ENCODE measurements at places on chromosomes 3 and 15.

DNA sequence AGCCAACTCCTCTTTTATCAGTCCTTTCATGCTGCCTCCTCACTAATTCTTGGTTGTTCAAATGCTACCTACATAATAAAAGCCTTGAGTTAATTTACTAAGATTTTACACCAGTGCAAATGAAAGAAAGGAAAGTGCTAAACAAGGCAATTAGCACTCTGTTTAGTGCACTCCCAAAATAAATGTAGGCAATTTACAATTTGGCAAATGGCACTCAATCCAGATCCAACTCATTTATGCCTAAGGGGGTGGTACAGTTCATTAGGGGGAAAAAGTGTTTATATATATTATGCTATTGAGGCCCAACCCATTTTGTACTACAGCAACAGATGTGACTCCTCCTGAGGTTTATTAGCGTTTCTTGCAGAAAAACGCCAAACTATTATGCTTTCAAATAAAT lies 370.1 kb downstream of the NR2F2 start:
- DNase-seq = no peak

DNA sequence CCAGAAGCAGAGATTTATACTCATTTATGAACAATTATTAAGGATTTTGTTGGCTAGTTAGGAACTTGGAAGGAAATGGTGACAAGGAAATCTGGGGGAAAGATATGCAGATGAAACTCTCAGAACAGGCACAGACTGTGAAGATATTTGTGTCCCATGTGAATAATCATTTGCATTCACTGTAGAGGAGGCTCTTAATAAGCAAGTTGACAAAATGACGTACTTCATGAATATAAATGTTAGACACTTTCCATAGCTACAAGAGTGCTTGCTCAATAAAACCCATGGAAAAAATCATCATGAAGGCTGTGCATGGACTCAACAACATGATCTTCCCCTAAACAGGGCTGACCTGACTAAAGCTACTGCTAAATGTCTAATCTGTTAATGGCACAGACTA lies 59.7 kb downstream of the MAP4 start:
- DNase-seq = no peak

GRCh38 chr15:31162721-31163510 lies 61.4 kb upstream of the TRPM1 start:
- no peak for DNase-seq

- DNase-seq = no peak
Observed at GRCh38 chr15:28271697-28272260, 50.2 kb downstream of the HERC2 start.

DNA sequence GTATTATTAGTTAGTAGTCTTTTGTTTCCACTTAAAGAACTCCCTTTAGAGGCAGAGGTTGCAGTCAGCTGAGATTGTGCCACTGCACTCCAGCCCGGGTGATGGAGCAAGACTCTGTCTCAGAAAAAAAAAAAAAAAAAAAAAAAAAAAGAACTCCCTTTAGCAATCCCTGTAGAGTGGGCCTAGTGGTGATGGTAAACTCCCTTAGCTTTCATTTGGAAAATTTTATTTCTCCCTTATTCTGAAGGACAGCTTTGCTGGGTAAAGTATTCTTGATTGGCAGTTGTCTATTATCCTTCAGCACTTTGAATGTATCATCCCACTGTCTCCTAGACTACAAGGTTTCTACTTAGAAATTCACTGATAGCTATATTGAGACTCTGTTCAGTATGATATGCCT lies 46.0 kb downstream of the RPL39L start:
- DNase-seq = no peak

DNA sequence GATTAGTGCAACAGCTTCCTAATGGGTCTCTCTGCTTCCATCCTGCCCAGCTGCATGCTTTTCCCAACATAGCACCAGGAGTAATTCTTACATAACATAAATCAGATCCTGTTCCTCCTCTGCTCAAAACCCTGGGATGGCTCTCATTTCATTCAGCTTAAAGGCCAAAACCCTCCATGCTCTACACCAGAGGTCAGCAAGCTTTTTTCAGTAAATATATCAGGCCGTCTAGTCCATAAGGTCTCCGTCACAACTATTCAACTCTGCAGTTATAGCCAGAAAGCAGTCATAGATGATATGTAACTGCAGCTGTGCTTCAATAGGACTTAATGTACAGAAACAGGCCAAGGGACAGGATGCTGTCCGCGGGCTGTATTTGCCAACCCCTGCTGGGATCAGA lies 202.8 kb upstream of the UBE2E2 start:
- DNase-seq = no peak

- DNase-seq = no peak
Observed at GRCh38 chr15:37995461-37996347, 61.3 kb downstream of the TMCO5A start.

GRCh38 chr3:133901083-133901482 lies 5.4 kb upstream of the RAB6B start:
- DNase-seq = no peak

- no peak for DNase-seq
Observed at GRCh38 chr15:39251413-39252133, 329.3 kb upstream of the THBS1 start.

DNA sequence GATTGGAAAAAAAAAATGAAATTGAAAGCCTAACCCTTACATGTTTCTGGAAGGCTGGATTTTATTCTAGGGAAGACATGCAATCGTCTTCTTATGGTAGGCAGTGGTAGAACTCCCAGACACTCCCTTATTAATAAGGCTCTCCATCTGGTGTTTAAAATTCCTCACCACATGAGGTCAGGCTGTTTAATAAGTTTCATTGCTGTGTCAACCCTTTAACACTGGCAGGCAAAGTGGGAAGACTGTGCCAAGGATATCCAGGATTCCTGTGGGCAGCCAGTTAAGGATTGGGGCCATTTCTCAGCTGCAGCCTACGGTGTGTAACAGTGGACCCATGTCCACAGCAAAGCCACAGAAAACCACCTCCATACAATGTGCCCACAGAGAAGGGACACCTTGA lies 225.5 kb upstream of the CHRM5 start:
- no peak for DNase-seq

DNA sequence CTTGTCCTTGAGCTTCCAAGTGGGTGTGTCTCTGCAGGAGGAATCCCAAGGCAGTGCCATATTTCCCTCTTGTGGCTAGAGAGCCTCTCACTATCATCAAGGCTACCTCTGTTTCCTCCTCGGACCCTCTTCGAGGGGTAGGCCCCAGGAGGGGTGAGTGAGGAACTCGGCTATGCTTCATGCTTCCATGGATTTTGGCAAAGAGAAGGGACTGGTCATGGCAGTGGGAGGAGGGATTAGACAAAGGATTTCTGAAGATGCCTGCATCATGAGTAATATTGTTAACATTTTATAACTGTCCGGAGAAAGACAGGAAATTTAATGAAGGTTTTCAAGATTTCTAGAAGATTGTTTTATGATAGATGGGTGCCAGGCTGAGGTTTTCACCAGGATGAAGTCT lies 241.5 kb downstream of the CLSTN2 start:
- no peak for DNase-seq

GRCh38 chr15:75982468-75982867 lies 29.8 kb downstream of the NRG4 start:
- DNase-seq = no peak

DNA sequence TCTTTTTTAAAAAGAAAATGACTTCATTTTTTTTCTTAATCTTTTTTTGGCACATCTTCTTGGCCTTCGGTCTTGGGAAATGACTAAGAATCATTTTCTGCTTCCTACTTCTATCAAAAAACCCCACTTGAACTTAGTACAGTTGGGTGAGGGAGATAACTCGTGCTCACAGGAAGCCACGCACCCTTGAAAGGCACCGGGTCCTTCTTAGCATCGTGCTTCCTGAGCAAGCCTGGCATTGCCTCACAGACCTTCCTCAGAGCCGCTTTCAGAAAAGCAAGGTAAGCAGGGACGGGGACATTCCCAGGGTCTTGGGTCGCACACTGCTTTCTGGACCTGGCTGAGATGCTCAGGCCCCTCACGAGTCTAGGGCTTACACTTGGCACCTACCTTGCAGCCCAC lies at the start of gene CCR4:
TSS of gene CCR4 (plus strand) at position 235 of the 402 bp plus-strand sequence. CDS start 1,779 bp downstream, outside the sequence.
- peak; percentile 19 for DNase-seq

- no peak for DNase-seq
Observed at GRCh38 chr3:189890496-189890895, 230.2 kb downstream of the P3H2 start.

GRCh38 chr15:74983725-74984231 lies 11.6 kb upstream of the SCAMP5 start:
- DNase-seq = no peak

DNA sequence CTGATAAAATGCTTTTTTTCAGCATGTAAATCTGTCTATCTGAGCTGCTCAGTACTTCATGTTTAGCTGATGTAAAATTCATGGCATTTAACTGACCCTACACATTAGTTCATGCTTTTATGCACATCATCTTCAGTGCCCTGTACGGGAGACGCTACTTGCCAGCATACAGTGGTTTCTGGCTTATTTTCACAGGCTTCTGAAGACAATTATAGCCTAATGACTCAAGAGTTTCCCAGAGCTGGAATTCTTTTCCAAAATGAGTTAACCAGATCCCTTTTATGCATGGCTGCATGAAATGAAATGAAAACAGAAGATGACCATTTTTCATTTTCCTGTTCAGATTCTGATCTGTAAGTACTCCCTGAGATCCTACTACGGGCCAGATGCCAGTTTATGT lies 1061.5 kb downstream of the ROBO2 start:
- no peak for DNase-seq

GRCh38 chr15:82709081-82709420 lies 624 bp downstream of the AP3B2 start:
- no peak for DNase-seq

DNA sequence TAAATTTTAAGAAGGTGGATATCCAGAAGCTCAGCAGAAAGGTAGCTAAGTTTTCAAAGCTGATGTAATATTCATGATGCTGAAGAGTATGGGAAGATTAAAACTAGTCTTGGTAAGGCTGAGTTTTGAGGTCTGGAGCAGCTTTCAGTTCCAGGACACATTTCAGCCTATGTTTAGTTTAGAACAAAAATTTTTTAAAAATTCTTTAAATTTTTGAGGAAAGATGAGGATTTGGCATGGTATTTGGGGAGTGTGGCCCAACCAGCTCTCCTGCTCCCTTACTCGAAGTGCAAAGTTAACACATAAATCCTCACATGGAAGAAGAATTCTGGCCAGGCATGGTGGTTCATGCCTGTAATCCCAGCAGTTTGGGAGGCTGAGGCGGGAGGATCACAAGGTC lies 1039.1 kb downstream of the NAALADL2 start:
- no peak for DNase-seq

- DNase-seq = no peak
Observed at GRCh38 chr15:73228128-73228646, 140.6 kb downstream of the HCN4 start.

DNA sequence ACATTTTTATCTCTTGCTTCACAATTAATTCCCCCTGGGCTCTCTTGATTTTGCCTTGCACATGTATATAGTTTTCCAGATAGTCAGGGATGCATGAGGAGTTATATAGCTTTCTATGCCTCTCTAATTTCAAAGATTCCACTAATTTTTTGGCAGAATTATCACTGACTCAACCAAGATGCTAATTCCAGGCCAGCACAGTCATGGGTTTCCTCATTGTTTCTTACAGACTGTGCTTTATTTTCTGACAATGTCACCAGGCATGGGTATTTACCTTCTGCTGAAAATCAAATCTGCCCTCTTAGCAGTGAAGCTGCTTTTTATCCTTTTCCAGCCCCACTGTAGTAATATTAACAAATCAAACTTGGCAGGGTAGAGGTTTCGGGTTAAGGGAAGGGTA lies 1520.6 kb upstream of the CADM2 start:
- no peak for DNase-seq

GRCh38 chr3:22565393-22565792 lies 637.7 kb upstream of the UBE2E2 start:
- no peak for DNase-seq

- no peak for DNase-seq
Observed at GRCh38 chr15:32861174-32861573, 143.4 kb downstream of the GREM1 start.

DNA sequence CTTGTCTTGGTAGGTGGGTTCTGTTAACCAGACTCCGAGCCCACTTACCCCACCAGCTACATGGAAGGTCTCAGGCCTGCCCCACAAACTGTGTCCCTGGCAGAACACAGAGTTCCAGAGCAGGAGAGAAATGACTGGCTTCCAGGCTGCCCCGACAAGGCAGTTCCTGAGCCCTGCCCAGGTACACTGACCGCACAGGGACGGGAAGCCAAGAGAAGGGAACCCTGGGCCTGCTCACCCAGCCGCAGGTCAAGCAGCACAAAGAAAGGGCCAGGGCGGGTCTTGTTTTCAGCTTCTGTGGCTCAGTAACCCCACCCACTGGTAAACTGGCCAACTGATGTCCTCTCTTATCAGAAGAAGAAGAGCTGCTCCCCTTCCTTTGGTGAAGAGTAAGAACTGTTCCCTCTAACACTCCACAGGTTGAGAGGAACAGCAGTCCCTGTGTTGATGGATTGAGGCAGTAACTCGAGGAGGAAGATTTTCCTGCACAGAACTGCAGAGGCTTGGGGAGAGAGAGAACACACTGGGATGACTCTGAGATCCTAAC lies 68.4 kb downstream of the CRTC3 start:
- DNase-seq = no peak

DNA sequence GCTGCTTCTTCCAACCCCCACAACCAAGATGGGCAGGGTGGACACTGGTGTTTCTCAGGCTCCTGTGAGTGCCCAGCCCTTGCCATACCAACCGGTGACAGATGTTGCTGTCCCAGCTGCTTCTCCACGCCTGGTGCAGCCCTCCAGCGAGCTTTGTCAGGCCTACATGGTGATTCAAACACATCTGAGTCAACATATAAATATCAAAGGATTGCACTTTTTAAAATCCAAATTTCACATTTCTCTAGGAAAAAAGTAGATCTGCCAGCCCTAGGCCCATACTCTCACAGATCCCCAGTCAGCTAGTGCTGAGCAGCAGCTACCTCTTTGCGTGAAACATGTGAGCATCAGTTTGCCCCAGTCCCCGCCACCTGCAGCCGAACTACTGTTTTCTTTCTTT lies 52.7 kb downstream of the RPN1 start:
- no peak for DNase-seq

DNA sequence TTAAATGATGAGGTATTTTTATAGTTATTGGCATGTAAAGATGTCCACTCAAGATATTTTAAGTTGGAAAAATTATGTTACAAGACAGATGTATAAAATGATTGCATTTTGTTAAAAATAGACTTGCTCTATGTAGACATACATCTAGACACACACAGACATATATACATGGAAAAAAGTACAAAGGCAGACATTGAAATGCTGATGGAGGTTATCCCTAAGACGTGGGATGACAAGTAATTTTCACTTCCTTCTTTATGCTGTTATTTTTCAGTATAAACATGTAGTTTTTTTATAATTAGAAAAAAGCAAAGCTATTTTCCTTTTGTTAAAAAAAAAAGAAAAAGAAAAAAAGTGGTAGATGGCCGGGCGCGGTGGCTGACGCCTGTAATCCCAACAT lies 7.2 kb downstream of the HOMER2 start:
- DNase-seq = no peak

- no peak for DNase-seq
Observed at GRCh38 chr3:75978686-75979085, 193.3 kb upstream of the ZNF717 start.

DNA sequence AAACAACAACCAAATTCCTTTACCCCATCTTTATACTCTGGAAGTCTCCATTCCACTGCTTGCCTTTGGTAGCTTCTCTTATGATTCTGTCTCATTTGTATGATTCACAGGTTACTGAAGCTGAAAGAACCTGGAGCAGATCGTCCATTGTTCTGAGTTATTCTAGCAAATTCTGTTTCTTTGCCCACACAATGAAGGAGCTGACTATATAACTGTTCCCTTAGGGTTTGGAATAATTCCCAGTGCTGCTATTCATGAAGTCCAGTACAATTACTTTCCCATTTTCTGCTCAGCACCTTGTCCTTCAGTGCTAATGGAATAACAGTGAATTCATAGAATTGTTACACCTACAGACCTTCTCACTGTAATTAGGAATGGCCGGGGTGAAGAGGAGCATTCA lies 167.8 kb downstream of the CHST2 start:
- DNase-seq = no peak

Data from stimulated activated naive CD4-positive, alpha-beta T cell (primary cell).